ENCODE measurements at places on chromosomes 3 and 15.

DNA sequence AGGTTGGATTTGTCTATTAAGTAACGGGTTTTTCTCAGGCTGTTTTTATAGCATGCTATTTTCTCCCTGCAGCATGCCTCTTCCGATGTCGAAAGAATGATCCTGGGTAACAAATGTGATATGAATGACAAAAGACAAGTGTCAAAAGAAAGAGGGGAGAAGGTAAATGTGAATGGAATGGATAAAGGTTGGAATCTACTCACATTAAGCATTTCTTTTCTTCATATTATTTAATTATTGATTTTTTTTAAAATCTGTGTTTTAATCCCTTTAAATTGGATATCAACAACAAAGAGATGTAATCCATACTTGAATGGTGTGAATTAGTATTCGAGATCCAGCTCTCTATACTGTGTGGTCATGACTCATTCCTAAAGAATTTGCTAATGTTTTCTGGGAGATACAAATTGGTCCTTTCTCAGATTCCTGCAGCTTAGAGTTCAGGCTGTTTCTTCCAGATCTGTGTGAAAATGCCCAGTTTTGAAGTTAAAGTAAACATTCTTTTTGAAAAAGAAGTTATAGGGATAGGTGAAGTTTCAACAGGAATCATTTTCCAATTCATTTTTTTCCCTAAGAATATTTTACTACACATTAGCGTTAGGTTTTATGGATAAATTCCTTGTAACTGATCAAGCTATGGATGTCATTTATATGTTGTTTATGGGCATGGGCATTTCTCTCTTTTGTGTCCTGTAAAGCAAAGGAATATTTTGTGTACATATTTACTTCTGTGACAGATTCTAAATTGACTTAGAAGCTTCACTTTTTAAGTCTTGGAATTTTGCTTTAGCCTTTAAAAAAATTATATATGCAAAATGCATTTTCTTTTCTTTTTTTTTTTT is 20.8 kb upstream of the APH1B start:
- peak; percentile 91 for DNase-seq

DNA sequence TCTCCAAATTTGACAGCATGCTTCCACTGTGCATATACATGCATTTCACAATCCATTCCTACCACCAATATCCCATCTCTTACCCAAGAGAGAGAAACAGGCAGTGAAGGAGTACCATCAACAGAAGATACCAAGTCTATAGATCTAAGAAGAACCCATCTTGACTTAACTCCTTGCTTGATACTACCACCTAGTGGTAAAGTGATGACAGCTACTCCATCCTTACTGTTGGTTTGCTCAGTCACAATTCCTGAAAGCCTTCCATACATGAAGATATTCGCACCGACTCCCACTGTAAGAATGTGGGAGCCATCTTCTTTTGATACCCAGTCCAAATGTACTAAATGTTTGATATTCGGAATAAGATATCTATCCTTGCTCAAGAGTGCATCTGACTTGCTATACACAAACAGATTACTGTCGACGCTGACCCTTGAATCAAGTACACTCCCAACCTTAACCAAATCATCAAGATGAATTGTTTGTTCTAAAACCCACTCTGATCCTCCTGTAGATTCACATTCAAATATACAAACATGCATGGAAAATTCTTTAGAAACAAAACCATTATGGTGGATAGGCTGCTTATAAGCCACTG is 123.1 kb downstream of the DMXL2 start:
- peak; percentile 41 for DNase-seq

DNA sequence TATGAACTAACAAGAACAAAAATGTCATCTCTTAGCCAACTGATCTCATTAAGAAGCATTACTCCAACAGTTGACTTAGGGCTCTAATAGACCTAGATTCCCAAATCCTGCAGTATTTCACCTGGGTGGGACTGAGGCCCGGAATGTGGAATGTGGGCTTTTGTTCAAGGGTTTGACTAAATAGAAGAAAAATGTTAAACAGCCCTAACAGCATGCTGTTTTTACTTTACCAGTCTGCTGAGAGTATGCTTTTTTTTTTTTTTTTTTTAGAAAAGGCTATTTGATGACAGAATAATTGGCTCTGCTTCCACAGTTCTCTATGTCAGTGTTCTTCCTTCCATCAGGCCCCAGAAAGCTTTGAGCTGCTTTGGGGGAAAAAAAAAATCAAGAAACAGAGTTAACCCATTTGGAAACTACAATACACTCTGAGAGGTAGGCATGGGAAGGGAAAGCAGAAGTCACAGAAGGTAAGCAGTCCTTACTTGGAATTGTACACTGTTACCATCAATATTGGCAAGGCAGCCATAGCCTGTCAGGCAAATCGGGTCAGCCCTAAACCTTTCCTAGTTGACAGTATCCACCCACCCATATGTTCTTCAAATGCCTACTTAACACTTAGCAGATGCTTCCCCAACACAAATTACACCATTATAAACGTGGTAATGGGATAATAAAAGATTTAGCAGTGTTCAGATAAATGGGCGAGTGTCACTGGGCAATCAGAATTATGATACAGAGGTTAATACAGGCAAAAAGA is 224.2 kb downstream of the CNTN3 start:
- peak; percentile 62 for DNase-seq

DNA sequence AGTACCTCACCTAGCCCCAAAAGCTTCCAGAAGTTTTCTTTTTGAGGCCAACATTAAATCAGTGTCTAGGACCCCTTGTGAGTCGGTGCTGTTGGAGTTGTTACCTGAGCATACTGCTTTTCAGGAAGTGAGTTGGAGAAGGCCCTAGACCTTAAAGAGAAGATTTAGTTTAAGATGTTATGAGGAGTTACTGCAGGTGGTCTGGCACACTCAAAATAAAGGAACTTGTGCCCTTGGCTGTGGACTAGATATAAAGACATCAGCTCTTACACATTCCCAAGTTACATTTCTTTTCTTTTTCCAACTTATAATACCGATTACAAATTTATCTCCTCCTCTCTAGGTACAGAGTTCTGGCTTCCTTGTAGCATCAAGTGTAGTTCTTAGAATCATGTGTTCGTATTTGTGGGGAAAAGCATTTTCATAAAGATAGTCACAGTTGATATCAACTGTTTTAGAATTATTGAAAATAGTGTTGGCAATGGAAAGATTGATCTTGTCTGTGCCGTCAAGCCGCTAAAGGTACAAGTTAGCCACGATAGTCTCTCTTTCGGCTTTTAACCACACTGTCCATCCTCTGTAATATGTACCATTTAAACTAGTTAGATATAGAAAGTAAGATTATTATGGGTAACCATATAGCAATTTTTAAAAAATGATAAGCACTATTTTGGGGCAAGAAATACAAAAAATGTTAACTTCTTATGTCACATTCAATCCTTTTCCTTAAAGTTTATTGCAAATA is 8.6 kb downstream of the ZIC1 start:
- DNase-seq, result no peak

GRCh38 chr3:112302881-112303763 is 9.1 kb upstream of the SLC9C1 start:
- DNase-seq, result peak; percentile 12

GRCh38 chr3:140719841-140720614 is 42.2 kb downstream of the TRIM42 start:
- no peak for DNase-seq

GRCh38 chr3:20997183-20997582 is 753.8 kb downstream of the ZNF385D start:
- DNase-seq, result no peak

GRCh38 chr15:42650208-42651066 is 75.0 kb downstream of the STARD9 start:
- DNase-seq, result peak; percentile 83

DNA sequence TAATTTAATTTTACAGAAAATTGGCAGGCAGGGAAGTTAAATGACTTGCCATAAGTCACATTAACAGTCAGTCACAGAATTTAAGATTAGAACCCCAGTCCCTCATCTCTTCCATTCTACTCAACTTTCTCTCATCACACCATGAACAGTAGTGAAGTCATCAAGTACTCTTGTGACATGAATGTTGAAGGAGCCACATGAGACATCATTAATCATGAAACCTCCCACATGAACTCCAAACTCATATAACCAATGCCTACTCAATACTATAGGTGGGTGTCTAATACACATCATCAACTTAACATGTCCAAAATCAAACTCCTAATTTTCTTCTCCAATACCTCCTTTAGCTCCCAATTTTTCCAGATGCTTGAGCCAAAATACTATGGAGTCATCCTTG is 19.5 kb downstream of the PHC3 start:
- DNase-seq, result no peak

- DNase-seq, result no peak
Measured at GRCh38 chr3:104885214-104885814, 481.4 kb upstream of the ALCAM start.

- peak; percentile 93 for DNase-seq
Measured at GRCh38 chr15:68484696-68485400, 52.9 kb upstream of the ITGA11 start.

DNA sequence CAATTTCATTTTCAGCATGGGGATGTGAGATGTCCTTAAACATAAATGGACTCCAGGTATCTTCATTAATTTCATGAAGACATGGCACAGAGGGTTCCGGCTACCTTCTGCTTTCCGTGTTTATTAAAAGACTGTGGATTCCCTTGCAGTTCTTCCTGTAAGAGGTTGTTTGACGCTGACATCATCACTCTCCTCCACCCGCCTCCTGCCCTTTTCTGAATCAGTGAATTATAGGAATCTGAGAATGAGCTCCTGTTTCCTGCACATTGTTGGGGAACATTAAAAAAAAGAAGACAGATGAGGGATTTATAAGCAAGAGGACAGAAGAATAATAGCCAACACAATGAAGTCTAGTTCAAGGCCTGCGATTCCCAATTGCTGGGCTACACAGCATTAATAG is 191.3 kb downstream of the LPP start:
- peak; percentile 69 for DNase-seq

DNA sequence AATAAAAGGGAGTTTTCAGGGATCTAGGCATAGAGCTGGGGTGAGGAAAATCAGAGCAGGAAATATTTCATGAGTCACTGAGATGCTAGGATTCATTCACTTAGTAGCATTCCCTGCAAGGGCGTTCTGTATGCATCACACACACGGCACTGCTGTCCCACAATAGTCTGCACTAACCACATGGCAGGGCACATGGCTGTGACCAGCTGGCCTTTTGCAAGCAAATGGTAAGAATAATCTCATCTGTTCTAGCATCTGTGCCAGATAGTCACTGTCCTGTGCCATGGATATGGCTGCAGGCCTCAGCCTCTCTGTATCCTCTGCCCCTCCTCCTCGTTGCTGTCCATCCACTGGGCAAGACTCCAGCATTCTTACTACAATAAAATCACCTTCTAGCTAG is 37.8 kb downstream of the BOC start:
- peak; percentile 88 for DNase-seq

DNA sequence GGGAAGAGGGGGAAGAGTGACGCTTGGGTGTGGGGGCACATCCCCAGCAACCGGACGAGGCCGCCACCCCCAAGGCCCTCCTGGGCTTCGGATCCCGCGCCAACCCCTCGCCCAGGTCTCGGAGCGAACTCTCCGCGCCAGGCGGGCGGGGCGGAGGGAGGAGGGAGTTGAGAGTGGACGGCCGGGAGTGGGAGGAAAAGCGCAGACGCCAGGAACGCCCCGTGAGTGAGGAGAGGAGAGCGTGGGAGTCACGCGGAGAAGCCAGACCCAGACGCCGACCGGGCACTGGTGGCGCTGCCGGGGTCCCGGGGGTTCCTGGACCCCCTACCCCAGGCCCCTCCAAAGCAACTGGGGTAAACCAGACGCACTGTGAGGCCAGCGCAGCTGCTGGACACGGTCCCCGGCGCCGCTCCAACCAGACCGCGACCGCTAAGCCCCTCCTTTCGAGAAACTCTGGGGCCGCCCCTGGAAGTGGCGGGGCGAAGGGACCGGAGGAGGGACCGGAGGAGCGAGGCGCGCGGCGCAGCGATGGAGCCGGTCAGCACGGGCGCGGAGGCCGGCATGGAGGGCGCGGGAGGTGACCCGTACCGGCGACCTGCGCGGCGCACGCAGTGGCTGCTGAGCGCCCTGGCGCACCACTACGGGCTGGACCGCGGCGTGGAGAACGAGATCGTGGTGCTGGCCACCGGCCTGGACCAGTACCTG is at the start of gene EFCC1:
Gene EFCC1, plus strand, starts transcription at position 204 of the 705 bp plus-strand sequence. Its CDS starts 325 bp downstream, at position 529.
- DNase-seq, result no peak

- DNase-seq, result no peak
Measured at GRCh38 chr15:56667517-56667916, 65.8 kb downstream of the ZNF280D start.

DNA sequence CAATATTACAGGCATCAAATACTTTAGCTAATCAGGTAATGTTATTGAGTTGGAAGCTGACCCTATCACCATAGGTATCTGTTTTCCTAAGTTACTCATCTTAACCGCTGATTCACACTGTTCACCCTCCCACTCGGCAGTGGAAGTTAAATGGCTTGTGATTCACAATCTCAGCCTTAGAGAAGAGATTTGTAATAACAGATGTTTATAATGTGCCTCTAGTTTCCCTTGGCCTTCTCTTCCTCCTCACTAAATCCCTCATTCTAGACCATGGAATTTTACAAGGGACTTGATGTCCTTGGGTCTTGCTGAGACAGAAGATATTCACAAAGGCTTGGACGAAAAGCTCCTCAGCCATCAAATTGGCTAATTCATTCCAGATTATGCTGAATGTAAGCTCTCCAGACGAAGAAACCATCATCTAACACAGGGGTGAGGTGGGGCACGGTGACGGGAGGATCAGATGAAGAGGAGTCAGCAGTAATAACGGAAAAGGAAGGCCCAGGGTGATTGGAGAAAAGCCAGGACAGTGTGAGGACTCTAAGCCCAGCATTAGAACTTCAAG is 931.7 kb downstream of the MCTP2 start:
- peak; percentile 84 for DNase-seq

GRCh38 chr3:18238746-18239331 is 186.3 kb downstream of the SATB1 start:
- peak; percentile 51 for DNase-seq

DNA sequence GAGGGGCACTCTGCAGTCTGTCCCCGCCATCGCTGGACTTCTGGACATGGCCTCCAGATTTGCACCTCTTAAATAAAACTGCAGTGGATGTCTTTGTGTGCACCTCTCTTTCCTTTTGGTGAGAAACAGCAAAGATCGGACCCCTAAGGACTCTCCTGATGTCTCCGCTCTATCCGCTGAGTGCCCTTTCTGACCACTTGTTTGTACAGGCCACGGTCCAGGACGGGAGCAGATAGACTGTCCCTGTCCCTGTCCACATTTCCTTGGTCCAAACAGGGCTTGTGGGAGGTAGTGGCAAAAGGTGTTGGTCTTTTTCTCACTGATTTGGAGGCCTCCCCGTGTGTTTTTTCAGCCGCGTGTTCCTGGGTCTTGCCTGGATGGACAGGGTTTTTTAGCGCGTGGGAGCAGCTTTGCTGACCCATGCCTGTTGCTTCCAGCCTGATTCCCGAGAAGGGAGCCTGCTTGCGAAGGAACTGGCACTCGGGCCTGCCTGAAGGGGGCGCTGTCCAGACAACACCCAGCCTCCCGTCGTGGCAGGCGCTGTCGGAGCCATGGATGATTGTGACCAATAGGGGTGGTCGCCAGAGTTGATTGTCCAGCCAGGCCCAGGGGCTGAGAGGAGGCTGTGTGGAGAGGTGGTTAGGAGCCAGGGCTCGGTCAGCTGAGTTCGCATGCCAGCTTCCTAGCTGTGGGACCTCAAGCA is 13.2 kb upstream of the STAB1 start:
- no peak for DNase-seq

- no peak for DNase-seq
Measured at GRCh38 chr15:57064033-57064432, 145.6 kb downstream of the TCF12 start.

GRCh38 chr15:94263341-94264273 is 32.2 kb downstream of the MCTP2 start:
- DNase-seq, result peak; percentile 81

All from fibroblast of skin of right biceps (primary cell).